ENCODE measurements at places on chromosomes 11 and 22.

GRCh38 chr11:27440090-27440489, 32.5 kb downstream of the LGR4 start:
- no peak for DNase-seq

GRCh38 chr11:117874253-117874909, 2.1 kb downstream of the FXYD6 start:
- DNase-seq, result no peak

- DNase-seq, result no peak
These were observed 1158.1 kb upstream of the TENM4 start for GRCh38 chr11:80598905-80599304.

DNA sequence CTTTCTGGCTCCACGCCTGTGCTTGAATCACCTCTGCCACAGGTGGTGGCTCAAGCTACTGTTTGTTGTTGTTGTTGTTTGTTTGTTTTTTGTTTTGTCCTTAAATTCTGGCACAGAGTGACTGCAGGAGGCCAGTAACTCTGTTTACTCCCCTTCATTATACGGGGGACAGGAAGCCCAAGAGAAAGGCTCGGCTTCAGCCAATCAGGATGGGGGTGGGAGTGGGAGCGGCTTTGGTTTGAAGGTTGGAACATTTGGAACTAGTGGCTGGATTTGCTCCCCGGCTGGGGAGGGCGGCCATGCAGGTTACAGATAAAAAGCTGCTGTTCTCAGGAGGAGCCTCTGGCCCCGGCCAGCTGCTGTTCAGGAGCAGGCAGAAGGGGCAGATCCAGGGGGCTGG, 19.7 kb upstream of the CABP2 start:
- no peak for DNase-seq

- DNase-seq, result no peak
These were observed 143.6 kb upstream of the ANO5 start for GRCh38 chr11:22049276-22049675.

DNA sequence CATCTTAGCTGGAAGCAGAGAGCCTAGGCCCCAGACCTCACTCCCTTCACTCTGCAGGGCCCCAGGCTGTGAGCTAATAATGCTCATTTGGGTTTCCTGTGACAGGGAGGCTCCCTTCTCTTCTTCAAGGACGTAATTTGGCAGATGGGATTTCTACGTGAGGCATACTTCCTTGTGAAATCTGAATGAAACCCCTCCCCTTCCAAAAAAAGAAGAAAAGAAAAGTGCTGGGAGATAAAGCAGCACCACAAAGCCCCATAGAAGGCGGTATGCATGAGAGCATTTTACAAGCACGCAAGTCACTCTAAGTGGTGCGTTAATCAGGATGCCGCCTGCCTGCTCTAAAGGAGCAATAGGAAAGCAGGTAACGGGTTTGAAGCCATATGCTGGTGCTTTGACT, 5.7 kb downstream of the P2RX3 start:
- DNase-seq, result no peak

DNA sequence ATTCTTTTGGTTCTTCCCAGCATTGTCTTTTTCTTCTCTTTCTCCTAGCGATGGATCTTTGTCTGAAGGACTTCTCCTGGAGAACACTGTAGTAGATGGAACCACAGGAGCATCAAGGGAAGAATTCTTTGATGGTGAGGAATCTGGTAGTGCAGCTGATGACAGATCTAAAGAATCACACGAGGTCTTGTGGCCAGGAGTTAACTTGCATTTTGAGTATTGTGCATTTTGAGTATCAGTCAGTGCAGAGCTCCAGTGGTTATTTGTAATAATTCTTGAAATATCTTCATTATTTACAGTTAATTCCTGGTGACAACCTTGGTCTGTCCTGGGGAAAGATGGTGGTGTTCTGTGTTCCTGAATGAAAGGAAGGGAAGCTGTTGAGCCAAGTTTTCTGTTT, 14.5 kb upstream of the POGLUT3 start:
- no peak for DNase-seq

DNA sequence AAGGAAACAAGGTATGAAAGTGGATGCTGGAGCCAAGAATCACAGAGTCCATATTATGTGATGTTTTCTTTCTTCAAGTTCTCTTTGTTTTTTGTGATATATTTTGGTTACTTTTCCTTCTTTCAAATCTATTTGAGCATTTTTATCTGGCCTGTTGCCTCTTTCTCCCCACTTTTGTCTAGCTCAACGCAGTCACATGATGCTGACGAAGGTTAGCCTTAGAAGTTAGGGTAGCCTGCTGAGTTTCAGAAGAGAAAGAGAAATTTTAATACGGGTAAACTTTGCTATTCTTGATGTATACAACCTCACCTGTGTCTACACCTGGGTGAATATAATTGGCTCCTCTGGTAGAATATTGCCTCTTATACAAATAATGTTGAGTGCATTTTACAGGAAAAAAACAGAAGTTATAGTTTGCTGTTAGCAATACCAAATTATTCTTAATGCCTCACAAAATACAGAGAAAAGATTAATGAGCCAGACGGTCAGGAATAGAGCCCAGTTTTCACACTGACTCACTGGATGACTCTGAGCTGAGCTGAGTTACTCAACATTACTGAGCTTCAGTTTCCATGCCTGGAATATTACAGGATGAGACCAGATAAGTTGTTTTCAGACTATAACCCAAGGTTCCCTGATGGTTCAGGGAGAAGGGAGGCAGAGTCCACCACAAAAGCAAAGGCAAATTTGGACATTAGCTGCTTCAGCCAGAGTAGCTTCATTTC, 161.6 kb upstream of the BDNF start:
- DNase-seq, result no peak

GRCh38 chr22:45516923-45517675, 14.4 kb downstream of the FBLN1 start:
- no peak for DNase-seq

DNA sequence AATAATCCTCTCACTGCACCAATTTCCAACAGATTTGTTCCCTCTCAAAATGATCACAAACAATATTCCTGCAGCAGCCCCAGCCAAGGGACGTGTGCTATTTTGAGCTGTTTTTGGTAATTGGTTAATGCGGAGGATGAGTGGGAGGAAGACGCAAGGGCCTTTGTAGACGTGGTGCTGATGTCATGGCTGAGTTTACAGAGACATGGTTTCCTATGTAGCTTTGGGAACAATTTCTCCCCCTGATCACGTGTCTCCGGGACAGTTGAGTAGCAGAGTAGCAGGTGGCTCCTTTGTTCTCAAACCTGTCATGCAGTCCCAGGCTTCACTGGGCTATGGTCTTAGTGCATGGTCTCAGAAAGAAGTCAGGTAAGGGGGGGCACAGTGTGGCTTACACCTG, 183.2 kb upstream of the NECTIN1 start:
- no peak for DNase-seq

GRCh38 chr11:65903068-65903481, 2.9 kb upstream of the FOSL1 start:
- DNase-seq, result no peak

DNA sequence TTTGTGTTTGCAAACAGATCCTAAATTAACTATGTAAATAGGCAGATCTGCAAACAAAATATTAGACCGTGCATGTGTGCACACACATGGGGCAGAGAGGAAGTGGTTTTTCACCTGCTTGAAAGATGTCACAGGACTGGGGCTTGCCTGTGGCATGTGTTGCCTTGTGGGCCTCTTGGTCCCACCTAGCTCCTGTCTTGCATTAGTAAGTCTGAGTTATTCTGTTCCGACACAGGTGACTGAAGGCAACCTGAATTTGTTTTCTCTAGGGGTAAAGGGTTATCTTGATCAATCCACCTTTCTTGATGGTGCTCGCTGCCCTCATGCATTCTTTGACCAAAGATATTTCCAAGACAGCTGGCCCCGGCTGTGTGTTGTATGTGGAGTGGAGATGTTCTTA, 667.5 kb downstream of the NTM start:
- DNase-seq, result no peak

GRCh38 chr11:43578346-43579170, 102.0 kb upstream of the HSD17B12 start:
- no peak for DNase-seq

DNA sequence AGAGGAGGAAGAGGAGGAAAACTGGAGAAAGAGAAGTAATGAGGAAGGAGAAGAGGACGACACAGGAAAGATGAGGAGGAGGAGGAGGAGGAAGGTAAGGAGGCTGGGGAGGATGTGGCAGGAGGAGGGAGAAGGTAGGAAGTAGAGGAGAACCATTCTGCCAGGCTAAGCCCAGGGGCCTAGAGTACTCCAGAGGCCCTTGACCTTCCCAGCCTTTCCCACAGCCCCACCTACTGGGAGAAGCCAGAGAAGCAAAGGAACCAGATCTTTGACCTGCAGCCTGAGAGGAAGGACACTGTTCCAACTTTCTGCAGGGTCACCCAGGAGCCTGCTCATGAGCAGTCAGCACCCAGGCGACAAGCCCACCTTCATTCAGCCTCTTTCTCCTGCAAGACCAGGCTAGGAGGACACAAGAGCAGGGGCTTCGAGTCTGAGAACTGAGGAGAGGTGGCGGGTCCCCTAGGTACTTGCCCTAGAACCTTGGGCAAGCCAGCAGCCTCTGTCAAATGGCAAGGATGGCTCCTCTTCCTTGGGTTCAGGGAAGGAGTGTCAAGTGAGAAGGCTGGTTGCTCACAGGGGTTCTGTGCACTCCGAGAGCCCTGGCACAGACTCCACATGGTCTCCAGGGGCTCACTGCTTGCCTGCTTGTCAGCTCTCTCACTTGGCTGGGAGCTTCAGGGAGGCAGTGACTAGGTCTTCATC, 27.9 kb upstream of the OAF start:
- no peak for DNase-seq

- DNase-seq, result peak; percentile 51
These were observed 20.8 kb upstream of the TXNRD2 start for GRCh38 chr22:19962246-19962908.

DNA sequence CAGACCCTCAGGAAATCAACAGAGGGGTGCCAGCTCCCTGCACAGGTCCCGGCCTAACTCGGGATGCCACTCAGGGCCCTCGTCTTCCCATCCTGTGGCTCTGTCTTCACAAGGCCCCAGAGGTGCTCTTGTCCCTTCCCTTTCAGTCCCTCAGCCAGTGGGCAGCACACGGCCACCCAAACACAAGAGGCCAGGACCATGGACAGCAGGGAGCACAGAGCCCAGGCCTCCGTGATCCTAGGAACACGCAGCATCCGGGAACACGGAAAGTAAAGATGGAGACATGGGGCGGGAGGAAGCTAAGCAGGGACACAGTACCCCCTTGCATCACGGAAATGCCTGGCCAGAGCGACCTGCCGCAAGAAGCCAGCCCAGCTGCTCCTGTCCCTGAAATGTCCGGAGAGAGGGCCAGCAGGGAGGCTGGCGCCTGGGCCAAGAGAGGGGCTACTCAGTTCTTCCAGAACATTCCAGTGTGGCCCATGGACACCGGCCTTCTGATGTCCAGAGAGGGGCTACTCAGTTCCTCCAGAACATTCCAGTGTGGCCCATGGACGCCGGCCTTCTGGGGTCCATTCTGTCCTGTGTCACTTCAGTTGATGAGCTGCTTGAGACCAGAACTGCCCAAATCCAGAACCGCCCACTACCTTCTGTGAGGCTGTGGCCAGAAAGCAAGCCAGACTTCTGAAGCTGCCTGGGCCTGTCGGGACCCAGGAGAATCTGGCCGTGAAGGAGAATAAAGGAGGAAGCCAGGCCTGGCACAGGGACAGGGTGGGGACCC, 274.0 kb downstream of the BRD1 start:
- no peak for DNase-seq

GRCh38 chr22:21587803-21588611, 20.5 kb downstream of the UBE2L3 start:
- DNase-seq, result peak; percentile 11

GRCh38 chr11:57318178-57318577, 6.6 kb downstream of the TNKS1BP1 start:
- no peak for DNase-seq

GRCh38 chr11:76616676-76617552, 53.6 kb downstream of the LRRC32 start:
- DNase-seq, result no peak

GRCh38 chr22:20238536-20238900, 29.6 kb downstream of the RTN4R start:
- DNase-seq, result peak; percentile 64

- peak; percentile 41 for DNase-seq
These were observed 13.6 kb downstream of the IL17RA start for GRCh38 chr22:17098379-17098819.

DNA sequence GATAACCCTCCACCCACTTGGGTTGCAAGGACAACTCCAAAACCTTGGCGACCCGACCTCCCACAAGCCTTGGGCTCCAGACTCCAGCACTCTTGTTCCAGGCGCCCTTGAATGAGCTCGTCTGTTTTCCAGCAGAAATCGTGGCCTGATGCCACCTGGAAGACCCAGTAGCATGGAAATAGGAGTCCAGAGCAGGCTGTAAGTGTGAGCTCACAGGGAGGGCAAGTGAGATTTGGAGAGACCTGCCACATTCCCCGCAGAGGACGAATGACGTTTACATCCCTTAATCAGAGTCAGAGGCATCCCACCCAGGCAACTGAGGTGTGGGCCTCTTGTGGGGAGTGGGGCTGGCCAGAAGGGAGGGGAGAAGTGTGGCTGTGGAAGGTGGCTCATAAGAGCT, 71.9 kb downstream of the LDLRAD3 start:
- no peak for DNase-seq

- no peak for DNase-seq
These were observed 140.5 kb upstream of the PLET1 start for GRCh38 chr11:112401036-112401769.

DNA sequence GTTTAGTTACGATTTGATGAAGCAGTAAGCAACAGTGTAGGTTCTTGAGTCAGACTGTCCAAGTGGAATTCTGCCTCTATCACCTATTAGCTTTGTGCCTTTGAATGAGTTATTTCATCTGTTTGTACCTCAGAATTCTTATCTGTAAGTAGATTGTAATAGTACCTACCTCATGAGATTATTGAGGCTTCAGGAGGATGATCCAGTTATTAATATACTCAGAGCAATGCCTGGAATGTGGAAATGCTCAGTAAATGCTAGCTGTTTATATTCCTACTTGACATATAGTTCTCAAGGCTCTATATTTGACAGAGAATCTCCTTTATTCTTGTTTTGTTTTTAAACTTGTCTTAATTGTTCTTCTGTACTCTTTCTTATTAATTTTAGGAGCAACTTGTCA, 70.1 kb downstream of the SFI1 start:
- no peak for DNase-seq

DNA sequence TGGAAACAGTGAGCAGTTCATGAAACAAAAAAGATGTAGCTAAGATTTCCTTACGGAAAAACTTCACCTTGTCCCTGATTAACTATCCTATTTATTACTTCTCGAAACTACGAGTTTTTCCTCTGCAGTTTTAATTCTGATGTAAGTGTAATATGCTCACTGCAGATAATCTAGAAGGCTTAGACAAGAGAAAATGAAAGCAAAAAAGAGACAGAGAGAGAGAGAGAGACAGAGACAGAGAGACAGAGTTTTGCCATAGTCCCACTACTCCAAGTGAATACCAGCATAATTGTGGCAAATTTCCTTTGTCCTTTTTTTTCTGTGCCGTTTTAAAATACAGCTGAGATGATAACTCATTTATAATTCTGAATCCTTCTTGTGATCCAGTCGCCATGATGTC, 24.8 kb downstream of the FSHB start:
- no peak for DNase-seq

GRCh38 chr11:60251485-60252212, 8.7 kb upstream of the MS4A4E start:
- peak; percentile 51 for DNase-seq

GRCh38 chr11:8477680-8478079, 116.3 kb downstream of the STK33 start:
- no peak for DNase-seq
